GM12865 (cell line): ENCODE measurements at places on chromosomes 4 and X.

GRCh38 chr4:24973404-24973746 is 57.4 kb downstream of the LGI2 start:
- no peak for DNase-seq

- no peak for DNase-seq
These were observed 232.9 kb downstream of the ARAP2 start for GRCh38 chr4:36011381-36011780.

DNA sequence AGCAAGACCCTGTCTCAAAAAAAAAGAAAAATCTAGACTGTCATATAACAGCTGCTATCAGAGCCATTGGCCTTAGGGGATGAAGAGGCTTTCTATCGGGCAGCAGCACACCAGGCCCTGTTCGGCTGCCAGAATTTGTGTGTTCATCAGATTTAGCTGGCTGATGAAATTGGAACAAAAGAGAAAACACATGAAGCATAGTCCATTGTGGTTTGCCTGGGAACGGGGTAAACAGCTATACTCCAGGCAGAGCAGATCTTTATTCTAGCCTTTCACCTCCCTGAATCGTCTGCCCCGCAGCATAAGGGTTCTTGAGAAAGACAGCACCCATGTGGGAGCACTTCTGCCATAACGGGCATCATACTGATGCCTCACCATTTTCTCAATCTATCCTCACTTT is 11.6 kb downstream of the TKTL1 start:
- no peak for DNase-seq

DNA sequence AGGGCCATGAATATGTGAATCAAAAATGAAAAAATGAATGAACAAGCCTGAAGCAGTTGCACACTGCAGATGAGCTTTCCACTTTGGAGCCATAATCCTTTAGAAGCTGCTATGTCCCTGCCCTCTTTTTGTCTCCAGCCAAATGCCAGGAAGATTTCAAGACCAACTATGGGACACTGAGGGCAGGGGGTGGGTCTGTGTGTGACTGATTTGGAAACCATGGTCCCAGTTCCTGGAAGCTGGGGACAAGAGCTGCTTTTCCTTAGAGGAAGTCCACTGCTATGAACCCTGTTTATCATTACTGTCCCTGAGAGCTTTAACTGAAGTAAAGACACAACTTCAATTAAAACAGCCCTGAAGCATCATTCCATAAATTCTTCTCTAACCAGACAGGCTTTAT is 153.9 kb upstream of the GPC4 start:
- no peak for DNase-seq

- no peak for DNase-seq
These were observed 371.9 kb upstream of the NWD2 start for GRCh38 chr4:36872679-36873078.

GRCh38 chrX:18545771-18546170 is 120.4 kb downstream of the CDKL5 start:
- no peak for DNase-seq

DNA sequence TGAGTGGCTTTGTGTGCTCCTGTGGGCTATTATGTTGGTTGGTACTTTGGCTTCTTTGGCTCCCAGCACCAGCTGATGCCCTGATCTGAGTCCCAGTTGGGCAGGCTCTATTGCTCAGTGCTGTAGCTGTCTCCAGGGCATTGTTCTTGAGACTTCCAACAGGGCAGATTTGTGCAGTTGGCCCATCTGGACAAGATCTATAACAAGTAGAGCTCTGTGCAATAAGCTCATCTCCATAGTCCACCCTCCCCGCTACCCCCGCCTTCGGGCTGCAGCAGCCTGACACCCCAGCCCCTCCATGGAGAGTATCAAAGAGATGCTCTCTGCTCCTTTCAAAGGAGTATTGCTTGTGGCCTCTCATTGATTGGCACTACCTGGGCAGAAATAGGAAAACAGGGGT is 5.8 kb upstream of the TMEM31 start:
- no peak for DNase-seq

DNA sequence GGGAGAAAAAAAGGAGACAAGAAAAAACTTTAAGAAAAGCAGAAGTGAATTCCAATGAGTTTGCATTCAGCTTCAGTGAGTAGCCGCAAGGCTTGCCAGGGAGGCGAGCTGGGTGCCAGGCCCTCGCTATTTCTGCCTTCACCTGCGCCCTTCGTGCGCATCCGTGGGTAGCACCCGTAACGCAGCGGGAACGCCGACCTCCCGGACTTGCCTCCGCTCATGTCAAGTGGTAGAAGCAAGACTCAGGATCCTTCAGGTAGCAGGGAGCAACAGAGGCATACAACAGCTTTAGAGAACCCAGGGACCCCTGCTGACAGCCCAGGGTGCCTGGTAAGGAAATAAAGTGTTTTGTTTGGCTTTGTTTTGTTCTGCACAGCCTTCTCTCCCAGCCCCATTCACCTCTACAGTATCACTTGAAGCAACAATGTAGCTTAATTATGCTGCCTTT is 140.0 kb upstream of the BCOR start:
- no peak for DNase-seq

DNA sequence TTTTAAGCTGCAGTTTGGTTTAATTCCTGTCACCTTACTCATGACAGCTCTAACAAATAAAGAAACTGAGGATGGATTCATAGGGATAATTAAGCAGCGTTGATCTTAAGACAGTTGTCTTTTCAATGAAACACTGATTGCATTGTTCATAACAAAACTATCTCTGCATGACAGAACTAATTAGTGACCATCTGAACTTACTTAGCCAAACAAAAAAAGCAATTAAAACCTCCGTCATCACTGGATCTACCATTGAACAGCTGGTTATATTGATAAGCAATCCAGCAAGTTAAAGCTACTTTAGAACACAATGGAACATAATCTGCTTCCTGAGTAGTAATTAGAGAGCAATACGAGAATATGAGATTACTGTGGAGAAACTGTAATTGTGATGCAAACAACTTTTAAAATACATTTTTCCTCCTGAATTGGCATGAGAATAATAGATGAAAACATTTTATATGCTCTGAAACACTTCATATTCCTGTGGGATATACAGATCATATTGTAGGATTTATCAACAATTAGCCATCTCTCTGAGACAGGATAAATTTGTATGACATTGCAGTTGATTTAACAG is 2576.8 kb downstream of the PCDH7 start:
- DNase-seq, result no peak

DNA sequence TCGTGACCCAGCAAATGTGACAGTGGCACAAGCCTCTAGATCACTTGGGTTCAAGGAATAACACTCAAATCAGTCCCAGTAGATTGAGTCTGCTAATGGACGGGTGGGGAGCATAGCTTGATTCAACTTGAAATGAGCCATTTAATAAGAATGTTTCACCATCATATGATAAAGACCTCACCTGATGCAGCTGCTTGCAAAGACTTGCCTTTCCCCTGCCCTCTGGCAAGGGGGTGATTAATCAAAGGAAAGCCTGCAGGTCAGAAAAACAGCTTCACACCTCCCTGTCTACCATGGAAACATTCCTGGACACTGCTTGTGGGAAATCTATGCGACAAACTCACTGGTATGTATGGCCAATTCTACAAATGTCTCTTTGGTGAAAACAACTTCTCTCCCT is 54.5 kb downstream of the CD99L2 start:
- no peak for DNase-seq

- DNase-seq, result no peak
These were observed 18.4 kb upstream of the NSUN7 start for GRCh38 chr4:40731361-40731760.

- no peak for DNase-seq
These were observed 1.8 kb upstream of the FRMPD3 start for GRCh38 chrX:107447642-107448041.

- DNase-seq, result no peak
These were observed 2024.1 kb upstream of the TENM3 start for GRCh38 chr4:180219080-180219479.

- DNase-seq, result no peak
These were observed 17.8 kb downstream of the SRD5A3 start for GRCh38 chr4:55363691-55364351.

DNA sequence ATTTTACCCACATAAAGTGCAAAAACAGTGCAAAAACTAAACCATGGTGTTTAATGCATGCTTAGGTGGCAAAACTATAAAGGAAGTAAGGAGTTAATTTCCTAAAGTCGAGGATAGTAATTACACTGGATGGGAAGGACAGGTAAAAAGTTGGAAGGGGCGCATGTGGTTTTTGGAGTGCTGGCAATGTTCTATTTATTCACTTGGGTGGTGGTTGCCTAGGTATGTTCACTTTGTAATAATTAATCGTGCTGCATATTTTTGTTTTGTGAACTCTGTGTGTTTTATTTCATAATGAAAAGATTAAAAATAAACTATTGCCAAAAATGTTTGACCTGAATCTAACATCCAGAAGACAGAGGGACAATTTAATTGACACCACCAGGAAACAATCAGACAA is 32.1 kb upstream of the SMARCA5 start:
- DNase-seq, result no peak

DNA sequence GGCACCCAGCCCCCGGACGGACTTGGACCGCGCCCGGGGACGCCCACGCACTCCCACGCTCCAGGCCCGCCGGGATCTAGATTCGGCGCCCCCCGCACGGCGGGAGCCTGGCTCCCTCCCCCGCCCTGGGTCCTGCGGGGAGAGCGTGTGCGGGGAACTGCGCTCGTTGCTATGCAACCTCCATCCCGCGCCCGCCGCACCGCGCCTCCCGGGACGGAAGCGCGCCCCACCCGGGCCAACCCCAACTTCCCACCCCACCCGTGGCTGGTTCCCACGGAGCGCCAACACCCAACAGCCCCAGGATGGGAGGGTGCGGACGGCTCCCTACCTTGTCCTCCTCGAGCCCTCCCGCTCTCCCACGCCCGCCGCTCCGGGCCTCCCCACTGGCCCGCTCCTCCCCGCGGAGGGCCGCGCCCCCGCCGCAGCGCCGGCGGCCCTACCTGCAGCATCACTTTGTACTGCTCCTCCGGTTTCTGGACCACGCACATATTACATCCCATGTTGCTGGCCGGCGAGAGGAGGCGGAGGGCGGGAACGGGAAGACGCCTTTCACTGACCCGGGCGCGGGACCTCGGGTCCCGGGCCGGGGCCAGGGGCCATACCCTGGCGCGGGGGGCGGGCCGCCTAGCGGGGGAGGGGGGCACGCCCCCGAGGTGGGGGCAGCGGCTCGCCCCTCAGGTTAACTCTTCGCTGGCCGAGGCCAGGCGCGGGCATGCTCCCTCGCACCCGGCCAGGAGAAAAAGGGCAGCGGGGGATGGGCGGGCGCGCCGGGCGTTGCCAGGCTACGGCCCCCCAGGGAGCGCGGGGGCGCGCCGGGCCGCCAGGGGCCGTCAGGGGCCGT is at the start of gene PDZD4:
Gene PDZD4 (minus strand): TSS at position 746 of the 841 bp plus-strand sequence. CDS start 246 bp downstream, at position 500.
- no peak for DNase-seq

DNA sequence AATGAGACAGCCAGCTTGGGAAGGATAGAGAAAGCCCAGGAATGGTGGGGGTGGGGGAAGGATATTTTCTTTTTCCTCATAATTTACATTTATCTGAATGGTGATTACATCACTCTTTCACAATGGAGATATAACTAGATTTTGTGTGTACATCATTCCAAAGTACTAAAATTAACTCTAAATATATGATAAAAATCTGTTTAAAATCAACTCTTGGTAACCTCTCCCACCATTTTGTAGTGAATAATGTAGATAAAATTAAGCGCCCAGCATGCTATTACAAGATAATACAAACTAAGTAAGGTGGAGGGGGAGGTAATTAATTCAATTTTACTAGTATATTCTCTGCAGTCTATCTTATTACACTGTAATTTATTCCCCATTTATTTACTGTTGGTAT is 78.9 kb downstream of the NCAPG start:
- no peak for DNase-seq

DNA sequence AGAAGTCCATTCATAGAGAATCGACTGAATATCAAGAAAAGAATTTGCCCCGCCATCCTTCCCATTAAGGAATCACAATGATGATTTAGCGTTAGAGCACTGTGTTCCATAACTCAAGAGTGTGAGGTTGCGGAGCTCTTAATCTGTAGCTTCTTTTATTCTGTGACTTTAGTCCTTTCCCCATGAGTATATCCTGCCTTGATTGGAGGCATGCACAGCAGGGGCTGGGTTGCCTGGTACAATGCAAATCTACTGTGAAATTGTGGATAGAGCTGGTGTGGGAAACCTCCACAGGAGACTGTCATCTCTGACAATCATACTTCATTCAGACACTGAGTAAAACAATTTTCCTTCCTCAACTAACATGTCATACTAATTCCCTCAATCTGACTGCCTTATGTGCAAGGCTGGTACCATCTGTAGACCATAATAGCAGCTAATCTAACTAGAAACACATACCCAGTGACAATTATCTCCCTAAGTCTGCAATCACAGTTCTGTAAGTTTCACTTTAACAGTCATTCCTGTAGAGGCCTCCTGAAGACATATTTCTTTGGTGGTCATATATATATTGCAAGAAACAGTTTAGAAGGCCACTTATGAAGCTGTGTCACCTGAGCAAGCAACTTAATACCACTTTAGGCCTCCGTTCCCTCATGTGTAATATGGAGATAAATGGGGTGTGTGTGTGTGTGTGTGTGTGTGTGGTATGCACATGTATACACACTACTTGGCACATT is 355.2 kb upstream of the FAM241A start:
- no peak for DNase-seq

DNA sequence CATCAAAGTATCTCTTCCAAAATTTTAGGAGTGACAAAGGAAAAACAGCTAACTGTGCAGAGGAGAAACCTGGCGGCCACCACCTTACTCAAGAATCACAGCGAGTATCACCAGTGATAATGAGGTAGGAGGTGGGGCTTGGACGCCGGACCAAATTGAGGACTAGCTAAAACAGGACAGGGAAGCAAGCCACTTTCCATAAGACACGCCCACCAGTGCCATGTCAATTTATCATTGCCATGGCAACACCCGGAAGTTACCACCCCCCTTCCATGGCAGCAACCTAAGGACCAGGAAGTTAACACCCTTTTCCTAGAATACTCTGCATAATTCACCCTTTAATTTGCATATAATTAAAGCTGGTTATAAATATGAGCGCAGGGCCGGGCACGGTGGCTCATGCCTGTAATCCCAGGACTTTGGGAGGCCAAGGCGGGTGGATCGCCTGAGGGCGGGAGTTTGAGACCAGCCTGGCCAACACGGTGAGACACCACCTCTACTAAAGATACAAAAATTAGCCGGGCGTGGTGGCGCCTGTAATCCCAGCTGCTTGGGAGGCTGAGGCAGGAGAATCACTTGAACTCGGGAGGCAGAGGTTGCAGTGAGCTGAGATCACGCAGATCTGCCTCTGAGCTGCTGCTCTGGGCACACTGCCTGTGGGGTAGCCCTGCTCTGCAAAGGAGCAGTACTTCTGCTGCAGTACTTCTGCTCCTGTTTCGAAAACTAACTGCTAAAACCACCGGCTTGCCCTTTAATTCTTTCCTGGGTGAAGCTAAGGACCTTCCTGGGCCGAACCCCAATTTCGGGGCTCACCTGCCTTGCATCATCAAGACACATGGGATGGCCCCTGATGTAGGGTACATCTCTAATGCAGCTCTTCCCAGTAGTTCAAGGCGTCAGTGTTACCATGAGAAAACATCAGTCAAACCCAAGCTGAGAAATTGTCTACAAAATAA is 116.7 kb downstream of the HMX1 start:
- no peak for DNase-seq

- DNase-seq, result peak; percentile 74
These were observed 433 bp downstream of the MMAA start for GRCh38 chr4:145619639-145619996.
